Cardiac septum (tissue), 1 donor: ENCODE measurements at places on chromosomes 5 and 9. TPM values are rescaled to one million over a fixed set of nuclear protein-coding genes. Genes with fewer than 3 reads are reported as not detected.
A peak's percentile ranks its signal among the peaks of the same experiment; 100 is the strongest.

DNA sequence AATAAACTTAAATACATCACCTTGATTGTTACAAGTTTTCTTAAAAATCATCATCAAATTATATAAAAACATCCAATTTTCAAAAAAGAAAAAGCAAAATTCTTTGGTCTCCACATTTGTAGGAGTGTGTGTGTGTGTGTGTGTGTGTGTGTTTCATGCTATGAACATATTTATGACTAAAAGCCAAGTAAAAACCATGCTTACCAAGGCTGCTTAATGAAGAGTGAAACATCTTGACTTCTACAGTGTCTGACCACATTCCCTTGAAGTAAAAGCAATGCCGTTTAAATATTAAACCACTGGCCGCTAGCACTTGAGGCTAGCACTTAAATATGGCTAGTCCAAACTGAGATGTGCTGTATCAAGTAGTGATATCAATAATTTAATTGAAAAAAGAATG is 549.1 kb upstream of the CCNG1 start:
- no peak for DNase-seq

Gene ADAMTS13
- 3.3 TPM for total RNA-seq

- no peak for DNase-seq
These were observed 3.1 kb downstream of the MAN2A1 start for GRCh38 chr5:109692852-109693251.

DNA sequence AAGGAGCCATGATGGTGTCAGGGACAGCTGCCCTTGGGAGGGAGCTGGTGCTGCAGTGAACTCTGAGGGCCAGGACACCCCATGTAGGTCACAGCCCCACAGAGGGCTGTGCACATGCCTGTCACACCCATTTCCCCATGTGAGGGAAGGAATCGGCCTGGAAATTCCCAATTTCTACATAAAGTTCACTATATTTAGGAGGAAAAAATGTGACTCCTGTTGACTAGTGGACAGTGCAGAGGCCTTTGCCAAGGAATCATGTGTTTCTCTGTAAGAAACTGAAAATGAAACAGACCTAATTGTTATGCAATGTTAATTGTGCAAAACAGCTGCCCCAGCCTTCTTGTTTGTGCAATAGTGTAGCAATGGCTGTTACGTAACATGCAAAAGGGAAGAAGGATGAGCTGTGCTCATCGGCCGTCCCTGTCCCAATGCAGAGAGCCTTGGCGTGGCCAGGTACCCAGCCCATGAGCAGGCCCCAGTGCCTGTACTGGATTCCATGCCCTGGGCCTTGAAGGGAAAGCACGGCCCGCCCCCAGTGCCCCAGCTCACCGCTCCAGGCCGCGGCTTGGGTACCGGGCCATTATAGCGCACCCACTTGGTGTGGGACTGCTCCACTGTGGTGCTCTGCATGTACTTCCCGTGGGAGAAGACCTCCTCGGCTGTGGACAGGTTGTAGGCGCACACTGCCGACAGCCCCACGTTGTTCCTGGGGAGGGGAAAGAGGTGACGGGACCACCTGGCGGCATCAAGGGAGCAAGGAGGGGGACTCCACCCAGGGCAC is 70.0 kb downstream of the SECISBP2 start:
- no peak for DNase-seq

Gene RXRA
- total RNA-seq = 42.6 TPM

DNA sequence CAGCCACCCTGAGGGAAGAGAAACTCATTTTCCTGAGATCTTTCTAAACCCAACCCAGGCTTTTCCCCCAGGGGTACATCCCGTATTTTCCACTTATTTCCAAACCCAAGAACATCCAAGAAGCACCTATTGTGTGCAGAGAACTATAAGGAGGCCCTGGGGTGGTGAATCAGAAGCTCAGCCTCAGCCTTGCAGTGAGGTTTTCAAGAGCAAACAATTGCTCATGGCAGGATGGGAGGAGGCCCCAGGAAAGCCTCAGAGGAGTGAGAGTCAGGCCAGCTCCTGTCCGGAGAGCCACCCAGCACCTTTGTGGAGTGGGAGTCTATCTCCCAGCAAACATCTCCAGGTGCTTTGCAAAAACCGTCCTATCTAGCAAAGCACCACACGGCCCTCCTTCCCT is 19.2 kb downstream of the NIPAL4 start:
- peak; percentile 63 for DNase-seq
